ENCODE measurements at places on chromosomes 1 and 21.
A peak's percentile ranks its signal among the peaks of the same experiment; 100 is the strongest.

DNA sequence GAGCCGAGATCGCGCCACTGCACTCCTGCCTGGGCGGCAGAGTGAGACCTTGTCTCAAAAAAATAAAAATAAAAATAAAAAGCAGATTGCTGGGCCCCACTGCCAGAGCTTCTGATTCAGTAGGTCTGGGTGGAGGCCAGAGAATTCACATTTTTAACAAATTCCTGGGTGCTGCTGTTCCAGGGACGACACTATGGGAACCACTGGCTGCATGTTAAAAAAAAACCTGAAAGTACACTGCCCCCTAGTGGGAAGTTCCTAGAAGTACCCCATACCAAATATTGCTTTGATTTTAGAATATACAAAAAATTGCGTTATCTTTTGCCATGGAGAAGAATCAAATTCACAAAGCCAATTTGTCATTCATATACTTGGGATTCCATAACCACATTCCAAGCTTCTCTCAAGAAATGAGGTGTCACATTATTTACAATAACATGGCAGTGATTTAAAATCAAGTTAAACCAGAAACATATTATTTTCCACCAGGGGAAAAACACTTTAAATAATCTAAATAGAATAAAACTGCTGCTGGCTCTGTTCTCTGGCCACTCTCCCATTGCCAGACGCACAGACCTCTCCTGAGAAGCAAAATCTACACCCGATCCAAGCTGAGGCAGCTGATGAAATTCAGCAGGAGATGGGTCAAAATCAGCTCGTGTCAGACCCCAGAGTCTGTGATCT lies 27.4 kb downstream of the SYF2 start:
- DNase-seq = peak; percentile 53

GRCh38 chr1:162922201-162922600 lies 61.2 kb upstream of the CCDC190 start:
- DNase-seq = no peak

DNA sequence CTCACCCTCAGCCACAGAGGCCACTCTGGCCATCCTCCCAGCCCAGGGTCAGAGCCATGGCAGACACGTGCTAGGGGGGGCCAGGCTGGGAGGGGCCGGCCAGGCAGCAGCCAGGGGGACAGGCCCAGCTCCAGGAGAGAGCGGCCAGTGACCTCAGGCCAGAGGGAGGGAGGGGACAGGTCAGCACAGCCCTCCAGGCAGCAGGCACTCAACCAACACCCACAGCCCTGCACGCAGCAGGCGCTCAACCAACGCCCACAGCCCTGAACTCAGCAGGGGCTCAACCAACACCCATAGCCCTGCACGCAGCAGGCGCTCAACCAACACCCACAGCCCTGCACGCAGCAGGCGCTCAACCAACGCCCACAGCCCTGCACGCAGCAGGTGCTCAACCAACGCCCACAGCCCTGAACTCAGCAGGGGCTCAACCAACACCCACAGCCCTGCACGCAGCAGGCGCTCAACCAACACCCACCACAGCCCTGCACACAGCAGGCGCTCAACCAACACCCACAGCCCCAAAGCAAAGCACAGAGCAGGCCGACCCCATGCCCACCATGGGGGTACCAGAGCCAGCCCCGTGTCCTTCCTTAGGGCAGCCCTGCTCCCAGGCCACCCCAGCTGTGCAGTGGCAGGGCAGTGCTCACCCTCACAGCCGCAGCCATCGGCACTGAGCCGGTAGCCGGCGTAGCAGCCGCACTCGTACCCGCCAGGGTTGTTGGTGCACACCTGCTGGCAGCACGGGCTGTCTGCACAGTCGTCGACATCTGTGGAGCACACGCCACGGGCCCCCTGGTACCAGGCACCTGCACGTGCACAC lies 55.9 kb downstream of the ARHGEF16 start:
- no peak for DNase-seq

DNA sequence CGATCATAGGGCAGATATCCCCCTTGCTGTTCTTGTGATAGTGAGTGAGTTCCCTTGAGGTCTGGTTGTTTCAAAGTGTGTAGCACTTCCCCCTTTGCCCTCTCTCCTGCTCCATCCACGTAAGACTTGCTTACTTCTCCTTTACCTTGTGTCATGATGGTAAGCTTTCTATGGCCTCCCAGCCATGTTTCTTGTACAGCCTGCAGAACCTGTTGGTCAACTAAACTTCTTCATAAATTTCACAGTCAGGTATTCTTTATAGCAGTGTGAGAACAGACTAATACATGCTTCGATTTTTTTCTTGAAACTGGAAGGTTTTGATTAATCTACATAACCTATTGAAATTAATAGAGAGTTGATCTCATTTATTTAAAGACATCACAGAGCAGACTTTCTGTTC lies 302.5 kb upstream of the PBX1 start:
- no peak for DNase-seq

DNA sequence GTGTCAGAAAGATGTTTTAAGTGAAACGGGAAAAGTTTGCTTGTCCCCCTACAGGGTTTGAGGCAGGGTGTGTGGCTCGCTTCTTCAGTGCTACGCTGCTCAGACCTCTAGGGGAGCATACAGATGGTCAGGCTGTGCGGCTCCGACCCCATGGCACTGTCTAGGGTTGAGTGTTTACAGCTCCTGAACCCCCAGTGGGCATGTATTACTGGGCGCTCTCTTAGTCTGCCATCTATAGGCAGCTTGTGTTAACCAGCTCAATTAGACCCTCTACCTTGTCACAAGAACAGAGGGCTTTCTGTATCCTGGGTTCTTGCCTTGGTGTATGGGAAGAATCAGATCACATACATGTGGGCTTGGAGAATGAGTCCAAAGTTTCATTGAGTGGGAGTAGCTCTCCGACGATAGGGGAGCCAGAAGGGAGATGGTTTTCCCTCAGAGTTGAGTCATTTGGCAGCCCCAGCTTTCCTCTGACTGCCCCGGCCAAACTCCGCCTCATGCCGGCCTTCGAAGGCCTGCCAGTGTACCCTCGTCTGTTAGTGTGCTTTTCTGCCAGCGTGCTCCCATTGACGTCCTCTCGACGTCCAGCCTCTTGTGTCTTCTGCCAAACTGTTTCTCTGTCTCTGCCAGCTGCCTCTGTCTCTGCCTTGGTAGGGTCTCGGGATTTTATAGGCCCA lies 38.6 kb upstream of the ADGRL4 start:
- DNase-seq = no peak

- DNase-seq = no peak
Measured at GRCh38 chr1:20731057-20731991, 1.2 kb downstream of the SH2D5 start.

GRCh38 chr1:9882296-9882944 lies 27.6 kb downstream of the CTNNBIP1 start:
- DNase-seq = no peak

- DNase-seq = no peak
Measured at GRCh38 chr1:208202333-208202995, 41.7 kb downstream of the PLXNA2 start.

DNA sequence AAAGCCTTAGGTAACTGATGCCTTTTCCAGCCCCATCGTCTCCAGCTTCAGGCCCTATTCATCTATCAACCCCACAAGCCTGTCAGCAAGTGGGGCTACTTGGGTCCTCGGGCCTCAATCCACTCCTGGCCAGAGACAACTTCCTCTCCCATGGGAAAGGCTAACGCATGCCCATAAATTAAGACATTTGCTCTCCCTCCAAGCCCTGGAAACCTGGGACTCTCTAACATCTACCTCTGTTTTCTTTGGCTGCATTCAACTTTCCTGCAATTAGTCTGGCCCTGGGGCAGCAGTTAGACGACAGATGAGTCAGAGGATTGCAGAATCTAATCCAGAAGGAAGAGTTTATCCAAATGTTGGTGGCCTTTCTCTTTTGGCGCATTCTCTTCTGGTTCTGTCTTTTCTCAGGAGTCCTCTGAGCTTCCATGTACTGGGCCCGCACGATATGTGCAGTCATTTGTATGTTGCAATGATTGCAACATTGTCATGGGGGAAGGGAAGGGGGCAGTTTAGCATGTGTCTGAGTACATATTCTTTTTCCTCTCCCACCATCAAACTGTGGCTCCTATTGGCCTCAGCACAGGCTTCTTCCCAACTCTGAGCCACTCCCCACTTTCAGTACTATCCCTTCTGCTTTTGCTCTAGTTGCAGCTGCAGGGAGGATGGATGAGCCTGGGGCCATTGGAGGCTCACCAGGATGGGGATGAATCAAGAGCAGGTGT lies 54.4 kb downstream of the NAV1 start:
- DNase-seq = peak; percentile 69

DNA sequence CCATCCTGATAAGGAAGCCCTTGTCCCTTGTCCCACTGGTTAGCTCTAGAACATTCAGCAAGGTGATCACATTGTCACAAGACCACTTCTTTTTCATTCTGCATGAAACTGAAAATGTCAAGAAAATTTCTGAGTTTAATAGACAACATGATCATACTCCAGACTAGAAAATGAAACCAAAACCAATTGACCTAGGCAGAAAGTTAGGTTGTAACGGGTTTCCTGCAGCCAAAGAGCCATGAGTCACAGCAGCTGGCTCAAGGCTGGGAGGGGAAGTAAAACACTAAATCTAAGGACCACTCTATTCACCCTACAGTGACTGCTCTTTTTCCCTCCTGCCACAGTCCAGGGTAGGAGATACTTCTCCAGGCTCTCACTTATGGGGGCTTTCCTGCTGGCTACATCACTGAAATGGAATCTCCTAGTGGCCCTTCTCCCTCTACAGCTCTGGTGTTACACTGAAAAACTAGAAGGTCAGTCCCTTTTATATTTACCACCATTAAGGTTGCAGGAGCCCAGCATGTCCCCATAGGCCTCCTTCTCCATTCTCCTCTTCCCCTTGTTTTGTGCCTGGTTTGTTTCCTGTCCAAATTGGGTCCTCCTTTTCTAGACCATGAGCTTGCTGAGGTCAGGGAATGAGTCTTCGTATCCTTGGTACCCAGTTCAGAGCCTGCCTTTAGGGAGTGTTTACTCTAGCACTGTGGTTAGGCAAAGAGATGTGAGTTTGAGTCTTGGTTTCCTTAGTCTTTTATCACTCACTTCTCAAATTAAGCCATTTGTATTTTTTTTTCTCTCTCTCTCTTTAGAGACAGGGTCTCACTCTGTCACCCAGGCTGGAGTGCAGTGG lies 236.5 kb upstream of the JUN start:
- DNase-seq = peak; percentile 83

GRCh38 chr1:193368302-193368701 lies 181.9 kb upstream of the B3GALT2 start:
- no peak for DNase-seq

- no peak for DNase-seq
Measured at GRCh38 chr21:34031835-34032370, 41.5 kb upstream of the MRPS6 start.

- DNase-seq = no peak
Measured at GRCh38 chr1:241020851-241021697, 335.9 kb downstream of the RGS7 start.

DNA sequence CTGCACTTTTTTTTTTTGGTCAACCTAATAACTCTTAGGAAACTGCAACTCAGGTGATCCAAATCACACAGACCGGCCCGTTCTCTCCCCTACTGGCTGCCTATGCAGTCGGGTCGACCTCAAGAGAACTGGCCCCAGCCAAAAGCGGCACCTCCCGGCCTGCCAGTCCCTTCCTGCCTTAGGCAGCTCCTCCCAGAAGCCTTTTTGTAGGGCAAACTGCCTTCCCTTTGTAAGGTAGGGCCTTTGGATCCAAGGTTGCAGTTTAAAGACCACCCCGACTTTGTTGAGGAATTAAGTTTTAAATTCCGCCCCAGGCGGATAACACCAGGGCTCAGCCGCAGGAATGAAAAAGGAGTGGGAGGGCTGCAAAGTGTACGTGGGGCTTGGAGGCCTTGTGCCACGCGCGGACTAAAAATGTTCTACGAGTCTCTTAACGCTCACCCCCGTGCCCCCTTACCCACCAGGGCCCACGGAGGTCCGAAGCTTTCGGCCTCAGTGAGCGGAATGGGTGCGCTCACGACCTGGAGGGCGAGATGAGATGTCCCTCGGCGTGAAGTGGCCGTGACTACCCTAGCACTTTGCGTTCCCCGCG lies 642 bp upstream of the ST3GAL3 start:
- peak; percentile 20 for DNase-seq

GRCh38 chr21:16571594-16571993 lies 841.8 kb downstream of the USP25 start:
- no peak for DNase-seq

- DNase-seq = no peak
Measured at GRCh38 chr1:218863987-218864386, 309.7 kb upstream of the LYPLAL1 start.

GRCh38 chr1:24906760-24907490 lies 23.2 kb downstream of the RUNX3 start:
- DNase-seq = no peak

GRCh38 chr1:99979091-99979490 lies 9.3 kb downstream of the SLC35A3 start:
- DNase-seq = no peak

DNA sequence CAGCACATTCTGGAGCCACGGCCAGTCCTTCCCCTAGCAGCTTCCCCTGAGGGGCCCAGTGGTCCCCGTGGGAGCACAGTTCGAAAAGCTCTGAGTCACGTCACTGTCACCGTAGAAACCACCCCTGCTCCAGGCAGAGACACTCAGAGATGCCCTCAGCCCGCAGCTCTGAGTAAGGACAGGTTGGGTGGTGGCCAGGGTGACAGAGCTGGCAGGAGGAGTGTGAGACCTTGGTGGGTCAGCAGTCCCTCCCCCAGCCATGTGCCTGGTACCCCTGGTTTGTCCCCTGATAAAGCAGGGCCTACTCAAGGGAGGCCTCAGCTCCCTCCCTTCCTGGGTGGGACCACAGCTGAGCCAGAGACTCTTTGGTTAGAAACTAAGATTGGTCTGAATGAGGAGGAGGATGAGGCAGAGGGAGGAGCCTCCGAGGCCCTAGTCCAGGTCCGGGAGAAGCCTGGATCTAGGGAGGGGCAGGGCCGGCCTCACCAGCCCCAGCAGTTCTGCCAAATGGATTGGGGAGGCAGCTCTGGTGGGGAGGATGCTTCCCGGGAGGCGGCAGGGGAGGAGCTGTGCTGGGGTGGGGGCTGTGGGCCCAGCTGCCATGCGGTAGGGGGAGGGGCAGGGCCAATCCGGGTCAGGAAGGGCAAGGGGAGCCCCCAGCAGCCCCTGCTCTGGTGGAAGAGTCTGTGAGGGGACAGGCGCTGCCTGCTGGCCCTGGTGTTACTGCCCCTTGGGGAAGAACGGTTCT lies 55.2 kb downstream of the SLC9A1 start:
- DNase-seq = peak; percentile 59

- no peak for DNase-seq
Measured at GRCh38 chr1:42927920-42928505, 30.7 kb downstream of the SLC2A1 start.

GRCh38 chr1:231446138-231446537 lies 24.1 kb upstream of the EGLN1 start:
- no peak for DNase-seq

GRCh38 chr1:105636052-105636451 lies 1420.4 kb upstream of the PRMT6 start:
- no peak for DNase-seq

DNA sequence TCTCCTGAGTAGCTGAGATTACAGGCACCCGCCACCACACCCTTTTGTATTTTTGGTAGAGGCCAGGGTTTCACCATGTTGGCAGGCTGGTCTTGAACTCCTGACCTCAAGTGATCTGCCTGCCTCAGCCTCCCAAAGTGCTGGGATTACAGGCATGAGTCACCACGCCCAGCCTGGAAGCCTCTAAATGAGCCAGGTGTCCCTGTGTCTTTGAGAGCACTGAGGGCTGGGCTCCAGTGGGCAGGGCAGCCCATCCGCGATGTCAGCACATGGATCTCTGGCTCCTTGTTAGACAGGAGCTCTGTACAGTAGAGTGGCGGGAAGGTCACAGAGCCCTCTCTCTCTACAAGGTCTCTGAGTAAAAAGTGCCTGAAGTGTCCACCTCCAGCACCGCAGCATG lies 124.3 kb downstream of the PGBD5 start:
- DNase-seq = no peak
